ENCODE measurements at places on chromosomes 2 and 18. TPM values are rescaled to one million over a fixed set of nuclear protein-coding genes. Genes with fewer than 3 reads are reported as not detected.

Gene TPGS2
- total RNA-seq, result 67.6 TPM

Gene CRYGD
- total RNA-seq, result not detected

Gene GEN1
- total RNA-seq, result 2.6 TPM

Gene PFN4
- total RNA-seq, result 0.50 TPM

Gene ZFP36L2
- total RNA-seq, result 44.9 TPM

Gene STAMBP
- total RNA-seq, result 35.7 TPM

Gene TBR1
- not detected for total RNA-seq

Gene CYB5A
- total RNA-seq, result 103 TPM

DNA sequence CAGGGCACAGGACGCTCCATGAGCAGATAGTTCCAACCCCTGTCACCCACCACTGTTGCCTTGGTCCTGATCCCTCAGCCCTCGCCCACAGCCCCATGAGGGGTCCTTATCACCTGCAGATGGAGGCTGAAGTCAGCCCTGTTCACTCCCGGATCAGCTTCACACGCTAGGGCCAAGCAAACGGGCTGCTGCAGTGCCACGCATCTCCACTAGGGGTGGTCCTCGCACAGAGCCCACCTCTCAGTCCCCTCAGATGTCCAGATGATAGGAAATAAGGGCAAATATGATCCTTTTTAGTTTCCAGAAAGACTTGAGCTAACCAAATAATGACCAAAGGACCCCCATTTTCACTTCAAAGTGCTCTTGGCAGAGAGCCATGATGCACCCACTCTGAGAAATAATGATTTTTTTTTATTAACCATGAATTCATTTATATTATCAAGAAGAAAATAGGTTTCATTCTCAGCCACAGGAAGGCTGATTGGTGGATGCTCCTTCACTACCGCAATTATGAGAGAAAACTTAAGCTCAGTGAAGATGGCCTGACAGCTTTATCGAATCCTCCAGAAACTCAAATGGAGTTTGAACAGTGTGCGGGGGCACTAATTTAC lies 71.9 kb upstream of the KLHL29 start:
- DNase-seq, result no peak

- DNase-seq, result no peak
These were observed 152.6 kb downstream of the LDLRAD4 start for GRCh38 chr18:13370995-13371625.

DNA sequence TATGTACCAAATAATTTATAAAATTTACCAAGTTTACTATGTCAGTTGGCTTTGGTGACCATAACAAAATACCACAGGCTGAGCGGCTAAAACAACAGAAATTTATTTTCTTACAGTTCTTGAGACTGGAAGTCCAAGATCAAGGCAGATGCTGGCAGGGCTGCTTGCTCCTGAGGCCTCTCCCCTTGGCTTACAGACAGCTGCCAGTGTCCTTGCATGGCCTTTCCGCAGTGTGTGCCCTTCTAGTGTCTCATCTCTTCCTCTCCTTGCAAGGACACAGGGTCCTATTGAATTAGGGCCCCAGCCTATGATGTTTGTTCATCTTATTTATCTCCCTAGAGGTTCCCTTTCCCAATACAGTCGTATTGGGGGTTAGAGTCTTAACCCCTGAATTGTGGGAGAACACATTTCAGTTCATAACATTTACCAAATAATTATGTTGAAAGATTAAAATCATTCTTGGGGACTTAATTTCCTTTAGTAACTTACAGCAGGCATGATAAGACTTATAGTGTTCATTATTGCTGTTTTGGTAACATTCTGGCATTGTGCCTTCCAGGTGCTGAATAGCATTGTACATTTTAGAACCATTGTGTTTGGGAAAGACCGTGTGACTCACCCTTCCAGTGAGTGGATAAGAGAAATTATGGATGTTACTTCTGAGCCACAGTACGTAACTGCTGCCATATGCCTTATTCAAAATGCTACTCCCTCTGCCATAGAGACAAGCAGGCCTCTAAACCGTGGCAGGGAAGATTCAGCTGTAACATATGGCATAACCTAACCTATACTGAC lies 317.5 kb downstream of the TMX3 start:
- no peak for DNase-seq

DNA sequence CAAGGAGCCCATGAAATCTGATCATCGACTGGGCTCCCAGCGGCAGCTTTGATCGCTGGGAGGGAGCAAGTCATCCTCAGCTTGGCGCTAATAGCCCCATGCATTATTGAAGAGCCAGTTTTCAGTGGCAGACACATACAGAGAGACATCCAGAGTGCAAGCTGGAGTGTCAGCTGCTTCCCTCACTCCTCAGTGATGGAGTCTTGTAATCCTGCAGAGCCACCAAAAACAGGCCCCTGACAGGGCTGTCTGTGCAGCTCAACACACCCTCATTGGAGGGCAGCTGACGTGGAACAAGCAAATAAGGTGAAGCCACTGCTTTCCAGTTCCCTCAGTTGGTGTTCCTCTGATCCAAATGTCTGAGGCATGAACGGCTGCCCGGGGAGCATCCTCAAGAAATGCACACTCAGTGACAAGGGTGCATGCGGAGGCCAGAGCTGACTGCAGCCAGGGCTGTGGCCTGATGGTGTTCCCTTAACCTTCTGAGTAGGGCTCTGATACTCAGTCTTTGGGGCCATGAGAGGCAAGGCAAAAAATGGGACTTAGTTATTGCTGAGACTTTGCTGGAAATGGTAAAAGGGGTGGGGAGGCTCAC lies 97.4 kb downstream of the RHOB start:
- DNase-seq, result peak; percentile 6

DNA sequence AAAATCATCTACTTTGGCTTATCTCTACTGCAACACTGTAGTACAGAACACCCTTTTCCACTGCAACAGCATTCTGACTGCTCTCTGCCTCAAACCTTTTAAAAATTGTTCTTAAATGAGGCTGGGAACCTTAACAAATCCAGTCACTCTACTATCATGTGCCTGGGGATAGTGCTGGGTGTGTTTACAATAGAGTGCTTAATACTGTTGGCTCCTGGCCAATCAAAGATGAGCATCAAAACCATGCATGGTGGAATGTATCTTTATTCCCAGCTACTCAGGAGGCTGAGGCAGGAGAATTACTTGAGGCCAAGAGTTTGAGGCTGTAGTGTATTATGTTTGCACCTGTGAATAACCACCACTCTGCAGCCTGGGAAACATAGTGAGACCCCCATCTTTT lies 7.4 kb downstream of the ANKAR start:
- no peak for DNase-seq

- DNase-seq, result no peak
These were observed 271.0 kb upstream of the GALNT5 start for GRCh38 chr2:156986339-156986988.

DNA sequence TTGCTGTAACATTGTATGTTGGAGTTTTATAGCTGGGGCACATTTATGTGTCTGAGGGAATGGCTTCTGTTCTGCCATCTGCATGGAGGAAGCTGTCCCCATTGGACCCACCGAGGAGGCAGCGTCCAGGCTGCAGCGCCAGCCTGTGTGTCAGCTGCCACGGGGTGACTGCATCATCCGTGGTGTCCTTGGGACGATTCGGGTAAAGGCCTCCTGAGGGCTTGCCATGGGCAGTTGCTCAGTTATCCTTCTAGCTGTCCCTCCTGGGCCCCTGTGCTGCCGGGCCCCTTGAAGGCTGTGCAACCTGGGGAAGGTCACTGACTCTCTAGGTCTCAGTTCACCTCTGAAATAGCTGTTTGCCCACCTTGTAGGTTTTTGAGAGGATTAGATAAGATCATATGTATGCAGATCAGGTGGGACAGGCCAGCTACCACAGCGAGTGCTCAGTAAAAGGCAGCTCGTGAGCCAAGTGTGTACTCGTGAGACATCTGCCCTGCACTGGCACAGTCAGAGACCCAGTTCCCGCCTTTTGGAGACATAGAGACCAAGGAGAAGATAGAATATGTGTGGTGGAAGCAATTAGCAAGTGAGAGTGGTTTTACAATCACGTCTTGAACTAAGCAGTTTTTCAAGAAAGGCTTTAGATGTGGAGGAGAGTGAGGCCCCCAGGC lies 10.6 kb downstream of the LDLRAD4 start:
- DNase-seq, result no peak

DNA sequence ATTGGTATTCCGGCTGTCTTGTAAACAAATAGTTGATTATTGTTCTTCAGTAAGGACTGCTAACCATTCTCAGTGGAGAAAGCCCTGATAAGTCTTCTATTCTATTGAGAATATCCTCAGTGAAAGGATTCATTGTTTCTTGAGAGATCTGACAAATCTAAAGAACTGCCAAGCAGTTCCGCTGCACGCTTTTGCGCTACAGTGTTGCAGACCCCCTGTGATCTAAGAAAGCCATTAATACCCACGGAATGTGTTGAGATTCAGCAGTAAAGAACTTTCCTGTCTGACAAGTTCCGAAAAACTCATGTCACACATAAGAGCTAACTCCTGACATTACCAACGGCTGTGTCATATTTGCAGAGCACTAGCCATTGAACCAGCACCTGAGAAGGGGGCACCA lies 63.8 kb downstream of the ZNF236 start:
- no peak for DNase-seq

DNA sequence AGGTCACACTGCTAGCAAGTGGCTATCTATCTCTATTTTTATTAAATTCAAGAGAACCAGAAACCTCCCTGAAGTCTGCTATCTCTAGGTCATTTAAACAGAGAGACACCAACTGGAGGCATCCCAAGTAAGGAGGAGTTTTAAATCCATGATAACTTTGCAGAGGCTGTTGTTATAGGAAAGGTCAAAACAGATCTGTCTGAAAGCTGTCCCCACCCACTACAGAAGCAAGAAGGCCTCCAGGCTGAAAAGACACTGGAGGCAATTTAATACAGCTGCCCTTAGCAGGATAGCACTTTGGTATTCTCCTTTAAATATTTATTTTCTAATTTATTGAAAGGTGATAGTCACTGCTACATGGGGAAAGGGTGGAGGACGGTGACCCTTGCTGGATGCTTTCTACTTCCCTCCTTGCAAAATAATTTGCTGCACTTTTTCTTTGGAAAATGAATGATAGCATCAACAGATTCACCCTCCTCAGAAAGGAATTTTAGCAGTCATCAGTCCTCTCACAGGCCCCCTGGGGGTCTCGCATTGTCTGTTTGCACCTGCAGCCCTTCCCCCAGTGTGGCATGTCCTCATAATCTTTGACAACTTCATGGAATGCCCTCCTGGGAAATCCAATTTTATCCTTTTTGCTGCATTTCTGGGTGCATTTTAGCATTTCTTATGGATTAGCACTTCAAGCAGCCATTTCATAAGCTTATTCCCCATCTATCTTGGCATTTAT lies 429.5 kb upstream of the TNP1 start:
- no peak for DNase-seq

DNA sequence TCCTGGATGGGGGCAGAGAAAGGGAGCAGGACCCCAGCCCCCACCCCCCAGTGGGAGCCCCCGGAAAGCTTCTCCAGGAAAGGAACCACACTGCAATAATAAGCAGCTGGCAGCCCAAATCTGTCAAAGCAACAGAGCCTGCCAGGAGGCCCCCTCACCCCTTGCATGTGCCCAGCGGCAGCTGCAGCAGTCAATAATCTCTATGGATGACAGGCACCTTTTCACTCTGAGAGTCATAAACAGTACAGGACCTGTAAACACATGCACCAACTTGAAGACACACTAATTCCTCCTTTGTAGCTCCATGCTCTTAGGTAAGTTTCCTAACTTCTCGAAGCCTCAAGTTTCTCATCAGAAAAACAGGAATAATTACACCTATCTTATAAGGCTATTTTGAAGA lies 26.2 kb upstream of the KDM3A start:
- no peak for DNase-seq

GRCh38 chr2:28465148-28465885 lies 30.5 kb upstream of the PLB1 start:
- DNase-seq, result no peak

- no peak for DNase-seq
These were observed 711 bp downstream of the SFXN5 start for GRCh38 chr2:73070643-73071359.

DNA sequence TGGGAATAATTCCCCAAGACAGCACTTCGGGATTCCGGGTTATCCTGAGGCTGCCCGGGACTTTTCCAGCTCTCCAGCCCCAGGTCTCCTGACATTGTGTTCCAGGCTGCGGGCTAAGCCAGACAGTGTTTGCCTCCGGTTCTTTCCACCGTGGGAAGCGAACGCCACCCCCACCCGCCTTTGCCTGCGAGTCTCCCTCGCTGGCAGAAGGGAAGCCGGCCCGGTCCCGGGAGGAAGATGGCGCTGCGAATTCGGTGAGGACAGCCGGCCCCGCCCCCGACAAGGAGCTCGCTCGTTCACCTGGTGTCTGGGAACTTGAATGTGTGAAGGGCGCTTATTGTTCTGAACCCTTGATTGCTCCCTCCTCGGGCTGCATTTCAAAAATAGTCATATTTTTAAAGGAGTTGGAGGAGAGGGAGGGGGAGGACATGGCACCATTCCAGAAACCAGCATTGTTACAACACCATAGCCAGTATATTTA lies 2.9 kb downstream of the LRATD1 start:
- peak; percentile 75 for DNase-seq

GRCh38 chr2:17195016-17195415 lies 323.2 kb downstream of the RAD51AP2 start:
- DNase-seq, result no peak

- no peak for DNase-seq
These were observed 74.4 kb upstream of the MAP4K4 start for GRCh38 chr2:101623031-101623521.

DNA sequence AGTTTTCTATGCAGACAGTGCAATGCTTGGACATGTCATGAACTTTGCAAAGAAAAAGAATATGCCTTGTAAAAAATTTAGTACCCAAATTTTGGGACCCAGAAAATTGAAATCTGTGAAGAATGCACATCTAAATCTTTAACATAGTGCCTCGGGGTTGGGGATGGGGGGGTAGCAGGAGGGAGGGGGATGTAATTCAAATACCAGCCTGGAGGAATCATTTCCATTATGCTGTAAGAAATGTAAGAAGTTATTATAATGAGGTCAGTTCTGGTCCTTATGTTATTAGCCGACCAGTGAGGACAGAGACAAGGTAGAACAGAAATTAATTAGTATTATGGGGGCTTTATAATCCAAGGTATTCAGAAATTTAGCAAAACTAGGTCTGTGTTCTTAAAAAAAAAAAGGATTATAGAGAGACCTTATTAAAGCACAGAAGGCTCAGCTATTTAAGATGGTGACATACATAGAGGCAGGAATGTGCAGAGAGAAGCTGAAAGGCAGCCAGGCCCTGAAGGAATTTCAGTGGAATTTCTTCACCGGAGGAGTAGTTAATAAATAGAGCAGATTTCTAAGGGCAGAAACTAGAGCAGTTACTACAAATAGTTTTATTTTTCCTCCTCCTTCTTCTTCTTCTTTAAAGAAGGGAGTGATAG lies 89.0 kb upstream of the RBMS1 start:
- DNase-seq, result no peak
